GM19239 (cell line): ENCODE measurements at places on chromosomes 7 and 10.

DNA sequence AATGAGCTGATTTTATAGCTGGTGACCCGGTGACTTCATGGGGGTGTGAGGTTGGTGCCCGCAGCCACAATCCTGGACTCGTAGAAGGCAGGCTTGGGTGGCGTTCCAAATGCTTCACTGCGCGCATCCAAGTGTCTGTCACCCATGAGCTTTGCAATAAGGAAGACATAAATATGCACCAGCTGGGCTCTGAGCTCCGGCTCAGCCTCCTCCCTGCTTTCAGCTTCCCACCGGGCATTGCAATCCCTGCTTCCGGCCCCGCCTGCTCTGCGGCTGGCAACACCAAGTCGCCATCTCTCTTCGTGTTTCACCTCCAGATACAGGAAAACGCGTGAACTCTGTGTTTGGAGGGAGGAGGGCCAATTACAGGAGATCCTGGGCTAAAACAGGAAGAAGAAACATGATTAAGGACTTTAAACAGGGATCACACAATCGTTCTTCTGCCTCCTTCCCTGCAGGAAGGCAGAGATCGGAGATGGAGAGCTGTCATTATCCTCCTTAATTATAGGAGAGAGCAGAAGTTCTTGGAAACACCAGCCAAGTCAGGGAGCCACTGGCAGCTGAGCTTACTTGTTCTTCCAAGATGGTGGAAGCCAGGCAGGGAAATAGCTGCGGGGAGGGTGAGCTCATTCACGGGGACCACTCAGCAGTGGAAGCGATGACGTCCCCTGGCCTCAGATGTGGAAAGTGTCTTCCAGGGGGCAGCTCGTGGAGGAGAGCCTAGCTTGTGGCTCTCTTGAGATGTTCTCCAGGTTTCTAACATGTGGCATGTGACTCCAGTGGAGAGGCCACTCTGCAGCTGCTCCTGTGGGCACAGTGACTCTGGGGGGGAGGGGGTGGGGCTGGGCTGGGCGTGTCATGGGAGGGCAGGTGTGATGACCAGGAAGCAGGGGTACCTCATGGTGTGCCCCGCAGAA lies 134.9 kb downstream of the CAMK1D start:
- DNase-seq = no peak

DNA sequence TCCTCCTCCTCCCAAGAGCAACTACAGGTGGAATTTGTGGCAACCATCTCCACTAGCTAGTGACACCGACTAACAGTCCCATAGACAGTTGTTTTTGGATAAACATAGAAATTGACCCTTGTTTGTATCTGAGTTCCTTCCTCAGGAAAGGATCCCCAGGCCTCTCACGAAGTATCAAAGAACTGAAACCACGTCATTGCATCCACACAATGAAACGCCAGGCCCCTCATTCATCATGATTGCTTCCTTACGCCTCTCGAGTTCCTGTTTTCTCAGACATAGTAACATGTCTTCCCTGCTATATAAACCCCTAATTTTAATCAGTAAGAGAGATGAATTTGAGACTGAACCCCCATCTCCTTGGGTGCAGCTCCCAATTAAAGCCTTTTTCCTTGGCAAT lies 18.1 kb downstream of the SLC35G1 start:
- DNase-seq = no peak

DNA sequence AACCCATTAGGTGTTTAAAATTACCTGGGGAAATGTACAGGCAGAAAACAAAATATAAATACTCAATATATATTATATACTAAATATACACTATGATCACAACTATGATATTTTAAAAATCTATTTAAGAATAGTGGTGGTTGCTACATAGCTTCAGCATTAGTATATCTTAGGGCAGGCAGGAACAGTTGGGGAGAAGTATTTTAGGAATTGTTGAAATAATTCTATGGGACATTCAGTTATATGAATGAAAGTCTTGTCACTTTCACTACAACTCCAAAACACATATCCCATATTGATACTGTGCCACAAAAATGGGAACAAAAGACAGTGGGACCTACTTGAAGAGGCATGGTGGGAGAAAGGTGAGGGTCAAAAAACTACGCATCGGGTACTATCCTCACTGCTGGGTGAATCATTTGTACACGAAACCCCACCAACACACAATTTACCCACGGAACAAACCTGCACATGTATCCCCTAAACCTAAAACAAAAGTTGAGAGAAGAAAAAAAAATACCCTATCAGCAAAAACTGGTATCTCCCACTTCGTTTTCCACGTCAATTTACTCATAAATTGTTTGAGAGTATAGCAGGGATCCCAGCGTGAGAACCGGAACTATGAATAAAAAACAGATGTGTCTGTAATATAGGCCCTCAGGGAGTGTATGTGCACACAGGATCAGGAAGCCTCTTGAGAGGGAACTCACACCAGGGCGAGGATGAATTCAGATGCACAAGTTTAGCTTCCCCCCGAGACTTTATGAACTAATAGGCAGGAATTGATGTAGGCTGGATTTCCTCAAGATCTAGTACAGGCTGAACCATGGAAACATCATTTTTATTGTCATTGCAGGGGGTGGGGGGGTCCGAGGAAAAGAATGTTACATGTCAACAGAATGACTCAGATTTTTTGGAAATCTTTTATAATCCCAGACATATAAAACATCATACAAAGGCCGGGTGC lies 16.2 kb downstream of the SLC16A12 start:
- no peak for DNase-seq

DNA sequence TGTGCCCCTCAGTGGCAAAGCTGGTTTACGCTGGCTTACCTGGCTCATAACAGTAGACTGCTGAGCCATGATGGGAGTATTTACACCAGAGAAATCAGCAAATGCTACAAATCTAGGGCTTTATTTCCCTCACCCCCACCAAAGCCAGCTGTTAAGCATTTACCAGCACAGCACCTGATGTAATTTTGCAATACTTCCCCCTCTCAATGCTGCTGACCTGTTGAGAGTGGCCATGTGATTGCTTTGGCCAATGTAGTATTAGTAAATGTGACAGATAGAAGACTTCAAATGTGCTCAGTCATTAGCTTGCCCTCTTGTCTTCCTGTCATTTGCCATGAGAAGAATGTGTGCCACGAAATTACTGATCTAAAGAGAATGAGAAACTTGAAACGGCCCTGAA lies 46.6 kb downstream of the HERPUD2 start:
- no peak for DNase-seq

- DNase-seq = no peak
Measured at GRCh38 chr7:102248456-102249395, 37.9 kb upstream of the SH2B2 start.

GRCh38 chr7:17300012-17300411 lies 1.6 kb downstream of the AHR start:
- no peak for DNase-seq

DNA sequence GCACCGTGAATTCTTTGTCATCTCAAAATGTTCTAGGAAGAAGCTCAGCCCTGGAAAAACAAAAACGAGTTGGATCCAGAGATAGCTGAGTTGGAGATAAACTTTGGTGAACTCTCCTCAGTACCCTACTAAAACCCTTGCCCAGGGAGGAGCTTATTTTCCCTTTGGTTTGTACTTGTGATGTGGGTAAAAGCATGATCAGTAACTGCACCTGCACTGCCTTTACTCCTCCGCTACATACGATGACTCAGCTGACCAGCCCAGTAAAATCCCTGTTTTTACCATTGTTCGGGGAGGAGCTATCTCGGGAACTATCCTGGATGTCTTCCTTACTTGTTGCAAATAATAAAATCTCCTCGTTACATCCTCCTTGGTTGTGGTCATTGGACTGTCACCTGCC lies 359.3 kb downstream of the SH2D4B start:
- DNase-seq = no peak

DNA sequence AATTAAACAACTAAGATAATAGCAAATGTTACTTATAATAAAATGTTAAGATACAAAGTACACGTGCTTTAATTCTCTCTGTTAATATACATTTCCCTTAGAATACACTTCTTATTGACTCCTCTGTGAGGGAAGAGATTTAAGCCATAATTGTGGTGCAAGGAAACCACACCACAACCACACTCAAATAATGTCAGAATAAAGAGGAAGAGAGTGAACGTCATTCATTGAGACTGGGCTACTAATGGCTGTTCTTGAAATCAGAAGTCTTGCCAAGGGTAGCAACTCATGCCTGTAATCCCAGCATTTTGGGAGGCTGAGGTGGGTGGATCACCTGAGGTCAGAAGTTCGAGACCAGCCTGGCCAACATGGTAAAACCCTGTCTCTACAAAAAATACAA lies 10.0 kb downstream of the FAM171A1 start:
- DNase-seq = no peak

GRCh38 chr10:14587540-14588083 lies 187.1 kb downstream of the FAM107B start:
- DNase-seq = no peak

GRCh38 chr10:30747633-30748032 lies 118.1 kb upstream of the LYZL2 start:
- DNase-seq = no peak
